ENCODE measurements at places on chromosomes 16 and 17.

GRCh38 chr16:86975445-86975844 is 341.7 kb downstream of the C16orf95 start:
- peak; percentile 31 for DNase-seq

GRCh38 chr16:15721018-15721417 is 71.0 kb downstream of the NDE1 start:
- DNase-seq: no peak

GRCh38 chr17:16939606-16940115 is 32.3 kb downstream of the TNFRSF13B start:
- DNase-seq: no peak

- no peak for DNase-seq
Observed at GRCh38 chr16:48507886-48508285, 102.1 kb downstream of the N4BP1 start.

GRCh38 chr16:79600638-79601091 is at the start of gene MAF:
Gene MAF (minus strand): TSS chr16:79600737. CDS start chr16:79599902, 835 bp downstream.
- DNase-seq: peak; percentile 97

- no peak for DNase-seq
Observed at GRCh38 chr16:82510789-82511305, 115.9 kb upstream of the CDH13 start.

DNA sequence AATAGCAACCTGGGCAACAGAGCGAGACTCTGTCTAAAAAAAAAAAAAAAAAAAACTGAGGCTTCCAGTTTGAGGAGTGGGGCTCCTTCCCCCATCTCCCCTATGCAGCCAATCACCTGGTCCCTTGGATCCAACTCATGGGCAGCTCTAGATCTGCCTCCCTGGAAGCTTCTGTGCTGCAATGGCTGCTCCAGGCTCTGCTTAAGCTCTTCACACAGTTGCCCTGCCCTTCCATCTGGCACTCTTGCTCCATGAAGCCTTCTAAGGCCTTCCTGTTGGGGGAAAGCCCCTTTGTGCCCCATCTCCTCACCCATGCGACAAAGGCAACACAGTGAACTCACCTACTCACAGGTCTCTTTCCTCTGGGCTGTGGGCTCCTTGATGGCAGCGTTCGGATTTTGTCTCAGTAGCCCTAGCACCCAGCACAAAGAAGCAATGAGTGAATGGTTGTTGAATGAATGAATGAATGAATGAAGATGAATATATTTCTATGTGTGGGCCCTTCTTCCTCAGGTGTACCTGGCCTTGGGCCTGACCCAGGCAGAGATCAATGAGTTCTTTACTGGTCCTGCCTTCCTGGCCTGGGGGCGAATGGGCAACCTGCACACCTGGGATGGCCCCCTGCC is 1.9 kb downstream of the NAGLU start:
- no peak for DNase-seq

- DNase-seq: no peak
Observed at GRCh38 chr16:74999609-75000480, 1.0 kb downstream of the ZNRF1 start.

DNA sequence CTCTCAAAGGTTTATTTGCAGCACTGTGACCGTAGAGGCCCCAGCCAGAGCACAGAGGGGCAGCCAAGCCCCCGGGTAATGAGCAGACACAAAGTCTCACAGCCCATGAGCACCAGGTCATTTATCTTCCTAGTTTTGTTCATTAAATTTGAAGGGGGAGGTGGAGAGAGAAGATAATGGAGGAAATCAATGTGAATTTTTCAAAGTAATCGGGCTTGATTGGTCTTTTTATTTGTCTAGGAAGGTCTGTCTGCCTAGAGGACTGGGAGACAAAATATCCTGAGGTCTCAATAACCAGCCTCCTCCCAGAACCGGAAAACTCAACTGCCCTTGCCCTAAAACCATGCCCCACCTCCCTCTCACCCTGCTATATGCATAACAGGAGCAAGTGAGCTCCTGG is 189.0 kb downstream of the SLC39A11 start:
- DNase-seq: no peak

DNA sequence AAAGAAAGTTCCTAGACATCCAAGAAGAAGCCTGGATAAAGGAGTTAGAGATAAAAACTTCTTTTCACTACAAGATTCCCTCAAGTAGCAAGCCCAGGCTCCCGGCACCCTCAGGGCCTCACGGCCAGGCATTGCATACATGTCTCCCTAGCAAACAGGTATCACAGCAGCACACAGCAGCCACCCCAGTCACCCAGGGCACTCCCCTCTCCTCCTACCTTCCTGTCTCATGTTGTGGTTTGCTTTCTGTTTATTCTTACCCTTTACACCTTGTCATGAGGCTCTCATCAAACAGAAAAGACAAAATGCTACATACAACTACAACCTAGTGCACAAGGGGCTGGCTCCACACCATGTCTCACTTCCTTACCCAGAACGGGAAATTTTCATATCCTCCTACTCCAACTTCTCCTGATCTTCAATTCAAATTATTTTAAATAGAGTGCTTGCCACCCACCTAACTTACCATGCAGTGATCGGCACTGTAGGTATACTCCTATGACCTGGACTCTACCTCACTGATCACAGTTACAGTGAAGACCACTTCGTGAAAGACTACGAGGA is 42.7 kb downstream of the XPO6 start:
- no peak for DNase-seq

GRCh38 chr16:35339337-35339736 is 1879.9 kb downstream of the TP53TG3F start:
- DNase-seq: no peak

DNA sequence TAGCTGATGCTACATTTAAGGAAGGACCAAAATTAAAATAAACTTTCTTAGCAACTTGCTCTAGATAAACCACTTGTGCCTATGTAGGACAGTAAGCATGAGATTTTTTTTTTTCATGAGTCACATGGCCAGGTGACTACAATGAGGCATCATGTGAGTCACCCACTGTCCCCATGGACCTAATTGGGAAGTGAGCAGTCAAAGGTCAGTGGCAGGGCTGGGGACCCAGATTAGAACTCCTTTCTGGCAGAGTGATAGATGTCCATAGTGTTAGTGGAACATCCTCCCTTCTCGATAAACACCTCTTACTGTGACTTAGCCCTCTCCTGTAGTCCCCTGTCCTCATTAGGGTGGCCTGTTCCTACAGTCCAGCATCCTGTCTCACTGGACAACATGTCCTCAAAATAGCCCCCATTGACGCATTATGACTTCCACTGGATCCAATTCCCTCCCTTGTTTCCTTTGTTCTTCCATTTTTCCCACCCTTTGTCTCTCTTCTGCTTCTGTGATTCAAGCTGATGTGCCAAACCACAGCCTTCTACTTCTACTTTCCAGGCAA is 12.4 kb downstream of the ITGB3 start:
- DNase-seq: peak; percentile 52

- DNase-seq: peak; percentile 96
Observed at GRCh38 chr17:31309556-31309955, 4.3 kb downstream of the EVI2B start.

DNA sequence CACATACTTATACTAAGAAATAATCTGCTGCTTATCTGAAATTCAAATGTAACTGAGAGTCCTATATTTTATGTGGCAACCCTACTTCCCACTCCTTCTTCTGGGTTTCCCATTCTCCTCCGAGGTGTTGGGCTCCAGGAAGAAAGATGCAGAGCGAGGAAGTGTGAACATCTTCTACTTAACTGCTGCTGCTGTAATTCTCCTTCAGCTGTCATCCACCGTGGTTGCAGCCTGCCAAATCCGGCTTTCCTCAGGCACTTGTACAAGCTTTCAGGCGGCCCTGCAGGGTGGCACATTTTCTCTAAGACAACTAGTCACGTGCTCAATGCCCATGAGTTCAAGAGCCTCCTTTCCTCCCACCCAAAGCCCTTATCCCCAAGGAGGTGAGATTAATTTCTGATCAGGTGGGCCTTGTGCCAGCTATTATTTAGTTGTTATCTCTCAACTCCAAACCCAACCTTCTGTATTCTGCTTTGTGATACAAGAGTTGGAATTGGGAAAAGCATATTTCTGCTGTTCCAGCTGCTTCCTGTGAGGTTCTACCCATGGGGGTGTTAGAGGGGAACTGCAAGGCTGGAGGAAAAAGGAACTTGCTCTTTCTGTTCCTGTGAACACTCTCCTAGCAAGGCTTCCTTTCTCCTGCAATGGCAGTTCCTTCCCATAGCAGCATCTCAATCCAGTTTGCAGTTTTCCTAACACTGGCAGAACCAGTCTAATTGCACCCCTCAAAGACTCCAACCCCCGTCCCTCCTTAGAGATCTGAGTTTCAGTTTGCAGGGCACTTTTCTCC is 67.6 kb upstream of the RBBP6 start:
- DNase-seq: peak; percentile 34

GRCh38 chr17:81832608-81833159 is 407 bp downstream of the MCRIP1 start:
- DNase-seq: peak; percentile 26

DNA sequence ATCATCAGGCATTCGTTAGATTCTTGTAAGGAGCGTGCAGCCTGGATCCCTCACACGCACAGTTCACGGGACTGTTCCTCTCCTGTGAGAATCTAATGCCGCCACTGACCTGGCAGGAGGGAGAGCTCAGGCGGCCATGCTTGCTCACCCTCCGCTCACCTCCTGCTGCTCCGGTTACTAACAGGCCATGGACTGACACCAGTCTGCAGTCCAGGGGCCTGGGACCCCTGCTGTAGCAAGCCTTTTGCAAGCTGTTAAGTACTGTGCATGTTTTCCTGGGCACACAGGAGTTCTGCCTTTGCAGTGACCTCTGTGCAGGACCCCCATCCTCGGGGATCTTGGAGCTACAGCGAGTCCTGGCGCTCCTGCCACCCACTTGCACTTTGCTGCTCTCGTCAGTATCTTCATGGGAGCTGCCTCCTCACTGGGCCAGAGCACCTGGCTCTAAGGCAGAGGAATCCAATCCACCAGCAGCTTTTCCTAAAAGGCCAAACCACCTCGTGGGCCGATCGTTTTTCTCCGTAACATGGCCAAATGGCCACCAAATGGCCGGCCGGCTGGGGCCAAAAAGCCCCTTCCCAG is 230.6 kb downstream of the FOXL1 start:
- DNase-seq: no peak

DNA sequence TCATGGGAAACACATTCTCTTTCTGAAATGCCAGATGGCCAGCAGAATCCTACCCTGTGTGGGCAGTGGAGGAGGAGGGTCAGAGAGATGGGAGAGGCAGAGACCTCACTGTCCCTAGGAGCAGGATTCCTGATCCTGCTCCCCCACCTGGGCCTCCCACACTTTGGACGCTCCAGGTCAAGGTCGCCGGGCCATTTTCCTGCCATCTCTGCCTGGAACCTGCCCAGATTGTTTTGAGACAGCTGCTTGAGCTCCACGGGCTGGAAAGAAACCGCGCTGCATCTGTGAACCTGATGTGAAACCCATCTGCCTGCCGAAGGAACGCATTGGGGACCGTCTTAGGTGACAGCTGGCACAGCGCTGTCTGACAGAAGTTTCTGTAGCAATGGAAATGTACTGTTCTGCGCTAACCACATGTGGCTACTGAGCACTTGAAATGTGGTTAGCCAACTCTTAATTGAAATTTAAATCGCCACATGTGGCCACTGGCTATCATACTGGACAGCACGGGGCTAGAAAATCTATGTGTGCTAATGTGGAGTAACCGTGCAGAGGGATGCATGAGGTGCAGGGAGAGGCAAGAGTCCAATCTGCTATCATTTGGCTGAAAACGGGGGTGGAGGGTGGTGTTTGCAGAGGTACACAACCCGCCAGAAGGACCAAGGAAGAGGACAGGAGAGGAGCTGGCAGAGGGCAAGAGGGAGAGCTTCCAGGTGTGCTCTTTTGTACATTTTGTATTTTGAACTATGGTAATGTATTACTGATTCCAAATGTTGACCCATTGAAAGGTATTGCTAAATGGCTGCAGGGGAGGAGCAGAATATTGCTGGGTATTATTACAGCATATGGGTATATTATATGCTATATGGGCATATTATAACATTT is 15.4 kb upstream of the NUBP1 start:
- no peak for DNase-seq

DNA sequence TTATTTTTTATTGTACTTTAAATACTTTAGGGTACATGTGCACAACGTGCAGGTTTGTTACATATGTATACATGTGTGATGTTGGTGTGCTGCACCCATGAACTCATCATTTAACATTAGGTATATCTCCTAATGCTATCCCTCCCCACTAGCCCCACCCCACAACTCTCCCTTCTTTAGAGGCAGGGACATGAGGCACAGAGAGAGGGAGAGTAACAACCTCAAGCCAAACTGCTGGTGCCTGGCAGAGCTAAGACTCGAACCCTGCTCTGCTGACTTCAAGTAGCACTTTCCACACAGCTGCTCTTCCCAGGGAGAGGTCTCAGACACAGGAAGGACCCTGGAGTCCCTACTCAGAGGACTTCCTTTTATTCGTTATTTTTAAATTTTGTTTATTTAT is 69.4 kb downstream of the WSB1 start:
- DNase-seq: no peak

- DNase-seq: no peak
Observed at GRCh38 chr17:47622180-47622549, 27.6 kb upstream of the KPNB1 start.

- peak; percentile 67 for DNase-seq
Observed at GRCh38 chr16:67803894-67804293, 2.5 kb downstream of the RANBP10 start.

DNA sequence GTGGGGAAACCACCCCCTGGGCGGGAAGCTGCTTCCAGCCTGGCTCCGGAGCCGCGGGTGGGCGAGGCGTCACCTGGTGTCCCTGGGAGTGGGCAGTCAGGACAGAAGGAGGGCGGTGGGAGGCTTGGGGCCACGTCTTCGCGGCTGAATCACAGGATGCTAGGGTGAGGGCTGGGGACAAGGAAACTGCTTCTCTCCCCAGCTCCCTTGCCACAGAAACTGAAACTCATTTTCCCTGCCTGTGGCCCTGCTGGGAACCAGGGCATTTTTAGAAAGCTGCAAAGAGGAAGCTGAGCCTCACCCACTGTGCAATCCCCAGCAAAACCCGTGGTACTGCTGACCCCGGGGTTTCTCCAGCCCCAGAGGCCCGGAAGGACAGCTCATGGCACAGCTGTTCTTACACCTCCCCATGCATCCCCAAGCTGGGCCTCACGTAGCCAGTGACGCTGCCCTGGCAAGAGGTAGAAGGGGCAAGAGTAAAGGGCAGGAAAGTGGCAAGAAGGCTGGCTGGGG is 8.2 kb downstream of the RHBDF2 start:
- DNase-seq: peak; percentile 98

GRCh38 chr16:54522584-54522983 is 236.0 kb upstream of the IRX3 start:
- no peak for DNase-seq

DNA sequence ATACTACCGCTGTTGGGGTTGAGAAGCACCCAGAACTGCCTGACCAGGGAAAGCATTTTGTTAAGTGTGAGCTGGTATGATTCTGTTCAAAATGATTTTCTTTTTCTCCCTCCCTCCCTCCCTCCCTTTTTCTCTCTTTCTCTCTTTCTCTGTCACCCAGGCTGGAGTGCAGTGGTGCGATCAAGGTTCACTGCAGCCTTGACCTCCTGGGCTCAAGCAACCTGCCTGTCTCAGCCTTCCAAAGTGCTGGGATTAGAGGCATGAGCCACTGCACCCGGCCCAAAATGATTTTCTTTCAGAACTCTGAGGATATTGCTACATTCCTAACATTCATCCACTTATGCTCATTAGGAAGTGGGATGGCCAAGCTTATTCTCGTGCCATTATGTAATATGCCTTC is 41.3 kb downstream of the SLC47A1 start:
- DNase-seq: no peak

- DNase-seq: no peak
Observed at GRCh38 chr17:58268326-58268725, 12.4 kb downstream of the MPO start.

GRCh38 chr17:46171939-46172338 is 21.3 kb downstream of the KANSL1 start:
- no peak for DNase-seq

GRCh38 chr17:27945333-27945616 is 52.1 kb upstream of the LYRM9 start:
- DNase-seq: no peak

Data from inflammatory macrophage (primary cell).